ENCODE measurements at places on chromosomes 13 and 19. TPM values are rescaled to one million over a fixed set of nuclear protein-coding genes. Genes with fewer than 3 reads are reported as not detected.

Gene ZNF429
- 1.4 TPM for total RNA-seq

Gene NCAN
- total RNA-seq, result 0.05 TPM

Gene DLL3
- 4.0 TPM for total RNA-seq

Gene CLIP3
- 0.27 TPM for total RNA-seq

Gene CEACAM21
- total RNA-seq, result not detected

Gene IQCN
- 0.32 TPM for total RNA-seq

Gene RDH8
- not detected for total RNA-seq

DNA sequence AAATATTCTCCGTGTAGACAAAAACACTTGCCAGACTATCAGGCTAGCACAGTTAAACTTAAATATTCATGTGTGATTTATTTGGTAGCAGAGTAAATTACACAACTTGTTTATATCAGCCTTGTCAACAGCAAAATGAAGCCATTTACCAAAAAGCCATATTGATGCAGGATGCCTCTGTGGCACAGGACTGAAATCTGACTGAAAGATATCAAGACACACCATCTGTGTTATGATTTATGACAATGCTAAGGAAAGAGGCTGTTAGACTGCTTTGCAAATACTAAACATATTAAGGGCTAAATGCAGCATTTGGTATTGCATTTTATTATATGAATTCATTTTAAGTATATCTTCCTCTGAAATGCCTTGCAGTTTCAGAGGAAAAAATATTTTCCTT, 44.8 kb upstream of the FNDC3A start:
- DNase-seq, result no peak

DNA sequence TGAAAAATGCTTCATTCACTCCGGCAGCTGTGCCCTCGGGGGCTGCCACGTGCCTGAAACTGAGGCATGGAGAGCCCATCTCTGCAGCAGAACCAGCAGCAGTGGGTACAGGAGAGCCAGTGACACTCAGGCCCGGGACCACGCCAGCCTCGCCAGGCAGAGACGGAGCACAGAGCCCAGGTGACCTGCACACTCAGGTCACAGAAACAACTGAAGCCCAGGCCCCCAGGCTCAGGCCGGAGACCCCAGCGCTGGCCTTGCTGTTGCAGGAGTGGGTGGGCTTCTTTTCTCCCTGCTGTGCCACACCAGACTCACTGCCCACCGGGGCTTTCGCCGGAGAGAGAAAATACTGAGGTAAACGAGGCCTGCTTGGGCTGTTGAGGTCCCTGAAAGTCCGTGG, 117.3 kb downstream of the SOX1 start:
- no peak for DNase-seq

DNA sequence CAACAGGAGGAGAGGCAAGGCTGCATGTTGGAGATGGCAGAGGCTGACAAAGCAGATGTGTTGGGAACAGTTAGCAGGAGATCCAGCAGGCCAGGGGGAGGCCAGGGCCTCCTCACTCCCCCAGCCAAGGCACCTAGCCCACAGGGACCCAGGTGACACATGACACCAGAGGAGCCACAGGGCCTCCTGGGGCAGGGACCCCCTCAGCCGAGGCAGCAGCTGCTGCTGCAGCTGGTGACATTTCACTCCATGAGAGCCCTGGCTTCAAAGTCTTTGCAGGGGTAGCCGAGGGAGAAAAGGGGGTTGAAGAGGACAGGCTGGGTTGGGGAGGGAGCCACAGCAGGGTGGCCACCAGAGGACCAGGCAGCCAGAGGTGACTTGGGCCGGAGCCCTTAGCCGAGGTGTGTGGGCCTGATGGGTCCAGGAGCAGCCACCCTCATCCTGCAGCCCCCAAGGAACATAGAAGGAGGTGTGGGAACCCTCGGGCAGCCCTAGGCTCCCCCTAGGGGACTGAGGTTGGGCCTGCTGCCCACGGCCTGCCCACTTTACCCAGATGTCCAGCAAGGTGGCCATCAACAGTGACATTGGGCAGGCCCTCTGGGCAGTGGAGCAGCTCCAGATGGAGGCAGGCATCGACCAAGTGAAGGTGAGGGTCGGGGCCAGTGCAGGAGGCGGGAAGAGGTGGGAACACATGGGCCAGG, at the start of gene GNG14:
Gene GNG14, plus strand, starts transcription at position 503 of the 701 bp plus-strand sequence. Its CDS starts 51 bp downstream, at position 554.
- DNase-seq, result no peak

DNA sequence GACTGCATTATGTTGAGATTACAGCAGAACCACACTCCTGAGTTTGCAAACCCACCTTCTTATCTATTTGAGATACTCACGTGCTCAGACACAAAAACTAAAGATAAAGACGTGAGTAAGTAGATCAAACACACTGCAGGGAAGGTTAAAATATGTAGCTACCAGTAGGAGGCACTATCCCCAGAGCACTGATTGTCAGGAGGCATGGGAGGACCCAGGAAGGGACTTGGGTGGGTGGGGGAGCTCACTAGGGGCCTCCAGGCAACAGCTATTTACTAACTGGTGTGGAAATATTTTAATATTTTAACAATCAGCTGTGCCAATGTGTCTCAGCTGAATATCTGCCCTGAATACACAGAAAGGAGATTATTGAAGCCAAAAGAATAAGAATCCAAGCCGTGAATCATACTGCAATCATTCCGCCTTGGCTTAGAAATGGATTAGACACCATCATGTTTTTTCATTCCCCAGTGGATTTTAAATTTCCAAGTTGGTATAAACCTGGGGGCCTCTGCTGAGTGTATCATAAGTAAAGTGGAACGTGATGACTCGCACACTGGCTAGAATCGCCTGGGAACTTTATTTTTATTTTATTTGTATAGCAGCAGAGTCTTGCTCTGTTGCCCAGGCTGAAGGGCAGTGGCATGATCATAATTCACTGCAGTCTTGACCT, 73.2 kb upstream of the CACNA1A start:
- no peak for DNase-seq

DNA sequence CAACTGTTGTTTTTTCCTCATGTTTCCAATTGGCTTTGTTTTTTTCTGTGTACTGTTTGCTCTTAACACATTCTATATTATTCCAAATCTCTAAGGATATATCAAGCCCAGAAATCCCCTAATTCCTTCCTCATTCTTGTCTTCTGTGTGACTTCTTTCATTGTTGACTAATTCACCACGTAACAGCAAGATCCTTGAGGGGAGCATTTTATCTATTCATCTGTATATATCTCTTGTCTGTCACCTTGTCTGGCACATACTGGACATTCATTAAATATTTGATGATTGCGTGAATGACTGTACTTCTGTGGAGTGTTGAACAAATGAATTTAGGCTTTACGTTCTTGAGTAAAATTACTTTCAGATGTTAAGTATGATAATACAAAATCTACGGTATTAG, 44.8 kb upstream of the OLFM4 start:
- no peak for DNase-seq

- no peak for DNase-seq
These were observed 169.2 kb downstream of the URI1 start for GRCh38 chr19:30111021-30111855.

DNA sequence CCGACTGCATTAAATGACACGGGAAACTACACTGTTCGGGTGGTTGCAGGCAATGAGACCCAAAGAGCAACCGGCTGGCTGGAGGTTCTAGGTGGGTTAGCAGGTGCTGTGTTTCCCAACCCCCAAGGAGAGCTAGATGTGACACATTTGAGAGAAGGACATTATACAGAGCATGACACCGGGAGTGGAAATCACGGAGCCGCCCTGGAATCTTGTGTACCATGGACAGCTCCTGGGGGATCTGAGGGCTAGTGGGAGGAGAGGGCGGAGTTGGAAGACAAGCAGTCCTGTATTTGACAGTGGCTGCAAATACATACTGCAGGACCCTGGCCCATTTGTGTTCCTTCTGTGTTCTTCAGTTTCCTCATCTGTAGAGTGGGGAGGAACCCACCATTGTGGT, 2.3 kb downstream of the CEACAM18 start:
- no peak for DNase-seq
